Colonic mucosa (tissue), 4 donors: ENCODE measurements at places on chromosomes 1 and 21.

- no peak for DNase-seq
These were observed 41.6 kb upstream of the TRAPPC10 start for GRCh38 chr21:43970551-43970950.

DNA sequence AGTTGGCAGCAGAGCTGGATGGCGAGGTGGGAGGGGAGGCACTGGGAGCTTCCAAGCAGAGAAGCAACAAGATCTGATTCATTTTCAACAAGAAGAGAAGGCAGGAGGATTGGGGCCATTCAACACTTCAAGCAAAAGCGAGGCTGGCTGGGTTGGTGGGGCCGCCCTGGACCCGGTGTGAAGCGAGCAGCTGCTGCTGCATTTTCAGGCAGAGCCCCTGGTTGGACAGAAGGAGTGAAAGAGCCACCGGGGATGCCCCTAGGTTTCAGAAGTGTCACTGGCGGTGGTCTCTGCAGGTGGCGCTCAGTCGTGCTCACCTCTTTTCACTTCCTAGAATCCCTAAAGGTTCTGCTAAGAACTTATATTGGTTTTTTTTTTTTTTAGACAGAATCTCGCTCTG is 18.0 kb downstream of the SLC2A7 start:
- DNase-seq, result no peak

DNA sequence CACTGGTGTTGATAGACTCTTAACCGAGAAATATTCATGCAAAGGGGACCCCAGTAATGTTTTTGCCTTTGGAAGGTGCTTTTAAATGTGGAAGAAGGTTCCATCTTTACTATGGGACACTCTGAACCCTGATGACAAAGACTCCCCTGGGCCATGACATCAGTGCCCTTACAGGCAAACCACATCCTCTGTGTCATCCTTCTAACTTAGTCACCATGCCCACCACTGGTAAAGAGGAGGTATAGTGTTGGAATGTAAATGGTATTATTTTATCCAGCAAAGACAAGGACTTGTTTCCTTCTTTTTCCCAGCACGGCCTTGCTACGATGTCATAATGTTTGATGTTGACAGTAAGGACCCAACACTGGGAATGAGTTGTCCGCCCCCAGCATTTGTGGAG is 12.6 kb downstream of the METTL13 start:
- DNase-seq, result no peak

GRCh38 chr1:234230414-234230862 is 142.8 kb upstream of the COA6 start:
- no peak for DNase-seq

DNA sequence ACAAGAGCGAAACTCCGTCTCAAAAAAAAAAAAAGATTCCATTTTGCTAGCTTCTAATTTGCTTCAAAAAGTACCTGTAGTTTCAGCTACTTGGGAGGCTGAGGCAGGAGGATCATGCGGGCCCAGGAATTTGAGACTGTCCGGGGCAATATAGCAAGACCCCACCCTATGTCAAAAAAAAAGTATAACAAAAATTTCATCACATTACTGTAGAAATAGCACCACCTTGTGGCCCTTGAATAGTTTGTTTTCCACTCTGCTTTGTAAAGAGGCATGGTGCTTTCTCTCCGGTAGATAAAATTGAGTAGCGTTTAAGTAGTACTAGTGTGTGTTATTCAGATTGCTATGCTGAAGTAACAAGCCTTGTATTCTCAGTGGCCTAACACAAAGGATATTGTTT is 18.2 kb upstream of the MSTO1 start:
- peak; percentile 32 for DNase-seq

GRCh38 chr1:220786337-220787068 is at the start of gene MTARC1:
TSS of gene MTARC1 (plus strand) at chr1:220786913. CDS start at chr1:220786945, 32 bp downstream.
- DNase-seq, result peak; percentile 91

DNA sequence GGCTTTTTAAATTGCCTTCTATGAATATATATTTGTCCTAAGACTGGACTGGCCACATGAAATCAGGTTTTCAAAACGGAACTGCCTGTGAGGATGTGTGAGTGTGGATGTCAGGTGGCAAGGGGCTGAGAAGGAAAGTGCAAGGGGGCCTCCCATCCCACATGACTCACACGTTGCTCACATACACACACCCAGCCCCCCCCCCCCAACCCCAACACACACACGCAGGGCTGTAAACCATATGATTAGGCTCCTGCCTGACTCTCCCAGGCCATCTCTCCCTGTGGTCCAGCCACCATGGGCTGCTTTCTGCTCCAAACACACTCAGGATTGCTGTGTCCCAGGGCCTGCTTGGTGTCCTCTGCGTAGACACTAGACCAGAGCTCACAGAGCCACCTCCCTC is 22.4 kb downstream of the DEGS1 start:
- DNase-seq, result peak; percentile 23

- DNase-seq, result no peak
These were observed 17.1 kb upstream of the IVNS1ABP start for GRCh38 chr1:185334182-185334581.

DNA sequence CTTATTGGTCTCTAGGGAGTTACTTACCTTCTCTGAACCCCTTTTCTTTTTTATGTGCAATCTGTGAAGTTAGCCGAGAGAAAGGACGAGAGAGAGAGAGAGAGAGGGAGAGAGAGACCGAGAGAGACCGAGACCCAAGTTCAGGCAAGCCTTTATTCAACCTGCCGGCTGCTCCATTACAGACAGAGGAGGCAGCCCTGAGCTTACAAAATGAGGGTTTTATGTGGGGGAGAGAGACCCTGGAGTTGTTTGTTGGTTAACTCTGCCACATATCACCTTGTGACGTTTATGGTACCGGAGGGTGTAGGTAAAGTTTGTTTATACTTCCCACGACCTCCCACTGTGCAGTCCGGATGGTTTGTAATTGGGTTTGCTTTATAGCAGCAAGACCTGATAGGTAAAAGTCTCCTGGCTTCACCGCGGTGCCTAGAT is 1.5 kb upstream of the MCOLN3 start:
- DNase-seq, result no peak

GRCh38 chr1:99655376-99655775 is 9.5 kb downstream of the PALMD start:
- no peak for DNase-seq

DNA sequence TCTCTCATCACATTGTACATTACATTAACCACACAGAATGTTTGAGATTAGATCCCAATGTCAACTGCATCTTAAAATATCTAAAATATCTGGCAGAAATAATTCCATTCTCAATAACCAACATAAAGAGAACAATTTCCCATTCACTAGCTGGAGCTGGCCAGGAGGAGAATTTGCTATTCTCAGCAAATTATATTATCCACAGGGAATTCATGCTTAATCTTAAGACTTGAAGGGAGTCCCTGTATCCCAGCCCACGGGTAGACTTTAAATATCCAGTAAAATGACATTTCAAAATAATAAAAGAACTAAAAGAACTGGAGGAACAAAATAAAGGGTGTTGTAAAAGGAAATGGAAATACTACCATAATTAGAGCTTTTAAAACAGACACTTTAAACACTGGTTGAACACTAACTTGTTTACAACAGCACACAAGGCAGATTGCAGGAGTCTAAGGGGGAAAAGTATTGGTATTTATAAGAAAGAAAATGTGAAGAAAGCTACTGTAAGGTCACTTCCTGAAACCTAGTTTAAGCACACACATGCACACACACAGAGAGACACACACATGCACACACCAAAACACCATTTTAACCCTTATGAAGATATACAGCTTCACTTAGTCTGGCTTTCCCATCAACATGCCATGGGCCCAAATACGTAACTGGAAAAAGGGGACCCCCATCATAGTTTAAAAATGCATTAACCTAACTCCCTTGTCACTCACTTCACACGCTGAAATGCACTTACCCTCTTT is 107.0 kb downstream of the PTPN14 start:
- DNase-seq, result no peak

- DNase-seq, result no peak
These were observed 417.1 kb downstream of the SETD4 start for GRCh38 chr21:35643176-35643575.

GRCh38 chr1:211635597-211636205 is 39.7 kb downstream of the NEK2 start:
- DNase-seq, result no peak

DNA sequence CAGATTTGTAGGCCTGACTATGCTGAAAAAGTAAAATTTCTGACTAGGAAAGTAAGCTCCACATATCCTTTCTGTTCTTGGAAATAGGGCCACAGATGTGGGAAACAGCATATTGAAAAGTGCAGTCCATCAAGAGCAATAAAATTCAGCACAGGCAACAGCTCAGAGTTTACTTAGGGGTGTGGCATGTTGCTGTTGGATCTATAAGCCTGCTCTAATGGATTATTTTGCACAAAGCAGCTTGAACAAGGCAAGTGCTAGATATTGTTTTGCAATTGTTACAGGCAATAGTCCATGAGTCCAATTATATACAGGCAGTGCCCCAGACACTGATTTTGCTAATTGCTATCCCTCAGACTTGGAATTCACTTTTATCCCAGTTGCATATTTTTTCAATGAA is 289.8 kb upstream of the SNX7 start:
- no peak for DNase-seq

GRCh38 chr1:228374711-228375577 is 31.7 kb downstream of the TRIM11 start:
- peak; percentile 69 for DNase-seq

- DNase-seq, result no peak
These were observed 55.3 kb downstream of the NDUFS5 start for GRCh38 chr1:39081271-39082009.

DNA sequence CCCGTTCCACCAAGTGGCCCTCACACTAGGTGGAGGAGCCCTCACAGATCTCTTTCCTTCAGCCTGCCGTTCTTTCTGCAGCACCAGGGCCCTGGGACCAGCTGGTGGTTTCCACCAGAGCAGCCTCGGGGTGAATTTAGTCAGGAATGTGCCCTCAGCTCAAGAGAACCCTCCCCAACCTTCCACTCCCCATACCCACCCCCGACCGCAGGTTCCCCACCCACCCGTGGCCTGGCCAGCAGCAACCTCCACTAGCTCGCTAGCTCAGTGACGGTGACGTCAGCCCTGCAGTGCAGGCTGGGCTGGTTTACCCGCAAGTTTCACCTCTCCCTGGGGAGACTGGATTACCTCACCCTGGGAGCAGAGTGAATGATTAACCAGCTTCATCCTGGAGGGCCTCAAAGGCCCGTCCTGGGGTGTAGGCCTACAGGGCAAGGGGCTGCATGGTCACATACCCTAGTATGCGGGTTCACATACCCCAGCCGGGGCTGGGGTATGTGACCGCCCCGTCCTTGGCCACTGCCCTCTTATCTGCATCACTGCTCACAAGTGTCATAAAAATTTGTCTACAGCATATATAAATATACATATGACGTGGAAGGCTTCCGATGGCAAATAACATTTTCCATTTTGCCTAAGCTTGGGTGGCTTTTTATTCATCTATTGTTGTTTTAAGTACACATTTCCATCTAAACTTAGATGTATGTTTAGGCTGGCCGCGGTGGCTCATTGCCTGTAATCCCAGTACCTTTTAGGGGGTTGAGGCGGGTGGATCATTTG is 24.5 kb downstream of the ELF3 start:
- peak; percentile 96 for DNase-seq

GRCh38 chr1:235898126-235898525 is 31.4 kb upstream of the LYST start:
- DNase-seq, result no peak

- DNase-seq, result no peak
These were observed 302.7 kb downstream of the DISC1 start for GRCh38 chr1:231929311-231929710.

- DNase-seq, result no peak
These were observed 28.1 kb downstream of the RNF187 start for GRCh38 chr1:228515200-228515834.

GRCh38 chr1:153526132-153526543 is 9.7 kb downstream of the S100A6 start:
- DNase-seq, result peak; percentile 38

DNA sequence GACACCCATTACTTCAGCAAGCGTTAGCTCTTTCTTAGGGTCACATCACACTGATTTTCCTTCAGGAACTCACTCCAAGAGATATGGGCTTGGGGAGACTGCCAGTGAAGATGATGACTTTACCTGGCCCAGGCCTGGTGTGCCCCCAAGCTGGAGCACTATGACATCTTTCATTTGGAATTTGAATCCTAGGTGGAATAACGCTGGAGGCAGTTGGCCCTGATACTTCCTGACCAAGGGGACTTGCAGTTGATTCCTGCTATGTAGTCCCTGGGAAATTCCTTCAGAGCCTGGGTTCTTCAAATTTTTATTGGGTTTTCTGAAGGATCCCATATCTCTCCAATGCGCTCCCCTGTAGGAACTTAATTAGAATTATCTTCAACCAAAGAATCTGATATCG is 114.9 kb upstream of the GUCA2B start:
- no peak for DNase-seq

DNA sequence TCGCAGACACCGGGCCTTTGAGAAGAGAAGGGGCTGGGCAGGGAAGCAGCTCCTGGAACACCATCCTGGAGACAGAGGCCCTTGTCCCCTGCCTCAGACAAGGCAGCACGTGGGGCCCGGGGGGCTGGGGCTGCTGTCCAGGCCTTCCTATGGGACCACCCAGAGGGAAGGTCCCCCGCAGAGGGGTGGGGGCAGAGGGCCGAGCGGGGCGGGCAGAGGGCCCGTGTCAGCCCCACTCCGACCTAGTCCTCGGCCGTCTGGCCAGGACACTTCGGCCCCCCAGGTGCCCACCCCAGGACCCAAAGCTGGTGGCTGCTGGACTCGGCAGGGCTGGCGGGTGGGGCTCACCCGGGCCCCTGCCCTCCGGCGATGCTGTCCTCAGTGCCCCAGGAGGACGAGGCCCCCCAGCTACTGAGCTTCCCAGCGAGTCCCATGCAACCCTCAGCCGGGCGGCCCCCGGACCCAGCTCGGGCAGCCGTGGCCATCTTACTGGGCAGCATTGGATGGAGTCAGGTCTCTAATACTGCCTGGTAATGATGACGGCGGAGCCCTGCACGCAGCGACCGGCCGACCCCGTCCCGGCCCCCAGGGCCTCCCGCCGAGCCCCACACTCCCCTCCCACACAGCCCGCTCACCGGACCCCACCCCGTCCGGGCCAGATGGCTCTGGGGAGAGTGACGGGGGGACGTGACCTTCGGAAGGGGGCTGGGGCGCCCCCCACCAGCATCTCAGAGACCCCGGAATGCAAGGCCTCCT is 6.9 kb upstream of the TTLL10 start:
- no peak for DNase-seq
